Effector memory CD4-positive, alpha-beta T cell (primary cell): ENCODE measurements at places on chromosomes 5 and 9.

DNA sequence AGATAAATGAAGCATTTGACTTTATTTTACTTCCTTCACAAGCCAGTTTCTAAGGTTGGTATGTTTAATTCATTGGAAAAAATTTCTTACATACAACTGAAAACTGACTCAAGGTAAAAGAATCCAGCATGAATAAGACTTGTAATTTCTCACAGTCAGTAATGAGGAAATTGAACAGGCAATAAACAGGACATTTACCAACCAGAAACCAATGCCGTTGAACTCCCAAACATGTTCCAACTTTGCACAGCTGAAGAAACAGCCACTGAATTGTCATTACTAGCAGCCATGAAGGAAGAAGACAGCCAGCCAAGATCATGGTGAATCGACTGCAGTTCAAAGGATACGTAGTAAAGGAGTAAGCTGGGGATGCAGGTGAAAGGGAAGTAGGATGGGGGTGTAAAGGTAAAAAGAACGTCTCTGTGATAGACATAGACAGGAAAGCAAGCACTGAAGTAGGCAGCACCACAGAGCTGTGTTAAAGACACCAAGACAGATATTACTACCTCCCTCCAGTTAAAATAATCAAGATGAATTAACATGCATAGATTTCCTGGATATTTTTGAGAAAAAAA is 21.3 kb upstream of the SLC12A2 start:
- DNase-seq: no peak

DNA sequence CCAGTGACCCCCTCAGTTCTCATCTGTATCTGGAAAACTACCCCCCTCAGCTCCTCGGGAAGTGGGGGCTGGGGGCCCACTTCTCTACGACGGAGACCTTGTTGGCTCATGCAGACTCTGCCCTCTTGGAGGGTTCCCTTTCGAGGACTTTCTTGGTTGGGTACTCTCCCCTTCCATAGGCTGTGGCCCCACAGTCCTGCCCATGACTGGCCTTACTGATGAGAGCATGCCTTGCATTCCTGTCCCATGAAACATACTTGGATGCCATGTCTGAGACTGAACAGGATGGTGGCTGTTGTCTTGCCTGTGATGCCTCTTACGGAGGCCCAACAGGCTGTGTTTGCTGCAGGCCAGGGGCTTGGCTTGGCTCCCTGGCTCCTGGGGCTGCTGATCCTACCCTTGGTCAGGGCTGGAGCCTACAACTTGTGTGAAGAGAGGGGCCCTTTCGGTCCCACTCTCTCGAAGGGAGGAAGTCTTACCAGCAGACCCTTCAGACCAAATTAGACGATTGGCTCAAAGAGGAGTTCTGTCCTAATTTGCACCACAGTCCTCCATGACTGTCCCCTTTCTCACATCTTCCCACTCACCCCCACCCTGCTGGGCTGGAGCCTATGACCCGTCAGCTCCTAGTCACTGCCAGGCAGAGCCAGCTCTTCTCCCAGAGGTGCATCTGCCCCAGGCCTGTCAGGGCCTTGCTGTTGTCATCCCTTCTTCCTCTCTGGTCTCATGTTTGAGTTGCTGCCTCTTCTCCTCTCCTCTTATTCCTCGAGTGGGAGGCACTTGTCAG is 109.9 kb downstream of the CACNA1B start:
- no peak for DNase-seq

- no peak for DNase-seq
Observed at GRCh38 chr5:31427013-31427723, 104.7 kb downstream of the DROSHA start.

DNA sequence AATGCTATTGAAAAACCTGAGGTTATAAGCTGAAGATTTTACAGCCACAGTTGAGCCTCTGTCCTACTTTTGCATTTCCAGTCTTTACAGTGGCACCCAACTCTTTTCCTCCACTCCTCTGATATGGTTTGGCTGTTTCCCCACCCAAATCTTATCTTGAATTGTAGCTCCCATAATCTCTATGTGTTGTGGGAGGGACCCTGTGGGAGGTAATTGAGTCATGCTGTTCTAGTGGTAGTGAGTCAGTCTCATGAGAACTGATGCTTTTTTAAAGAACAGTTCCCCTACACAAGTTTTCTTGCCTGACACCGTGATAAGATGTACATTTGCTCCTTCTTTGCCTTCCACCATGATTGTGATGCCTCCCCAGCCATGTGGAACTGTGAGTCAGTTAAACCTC is 646.1 kb upstream of the SEMA6A start:
- DNase-seq: no peak
